Stimulated activated CD4-positive, alpha-beta T cell treated with anti-CD3 and anti-CD28 coated beads, Interleukin-2, amount 100 ng/mL, for 4 hours (primary cell): ENCODE measurements at places on chromosomes 4 and X.

- no peak for DNase-seq
Observed at GRCh38 chrX:27309406-27309805, 153.7 kb downstream of the PPP4R3C start.

DNA sequence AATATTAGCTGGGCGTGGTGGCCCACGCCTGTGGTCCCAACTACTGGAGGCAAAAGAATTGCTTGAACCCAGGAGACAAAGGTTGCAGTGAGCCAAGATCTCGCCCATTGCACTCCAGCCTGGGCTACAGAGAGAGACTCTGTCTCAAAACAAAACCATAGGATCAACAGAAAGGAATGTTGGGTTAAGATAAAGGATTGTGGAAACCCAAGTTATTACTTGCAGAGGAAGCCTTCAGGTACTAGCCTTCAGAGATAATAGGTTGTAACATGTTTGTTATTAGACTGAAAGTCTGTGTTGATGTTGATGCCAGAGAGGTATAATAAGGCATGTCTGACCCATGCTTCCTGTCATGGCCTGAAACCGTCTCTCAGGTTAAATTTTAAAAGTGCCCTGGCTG, 16.9 kb downstream of the SSX5 start:
- DNase-seq: no peak

DNA sequence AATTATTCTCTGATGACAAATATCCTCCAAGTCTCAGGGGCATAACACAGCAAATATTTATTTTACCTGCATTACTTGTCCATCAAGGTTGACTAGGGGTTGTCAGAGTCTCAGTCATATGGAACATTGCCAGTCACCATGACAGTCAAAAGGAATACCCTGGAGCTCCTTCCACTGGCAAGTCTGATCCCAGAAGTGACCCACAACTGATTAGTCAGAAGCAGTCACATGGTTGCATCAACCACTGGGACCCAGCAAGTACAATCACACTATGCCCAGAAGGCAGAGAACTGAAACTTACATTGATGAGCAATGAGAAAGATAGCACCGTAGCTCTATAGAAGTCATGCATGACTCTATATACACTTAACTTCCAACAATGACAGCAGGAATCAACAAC, 41.9 kb upstream of the SOD3 start:
- no peak for DNase-seq

GRCh38 chrX:41692162-41692749, 3.5 kb downstream of the GPR34 start:
- no peak for DNase-seq

DNA sequence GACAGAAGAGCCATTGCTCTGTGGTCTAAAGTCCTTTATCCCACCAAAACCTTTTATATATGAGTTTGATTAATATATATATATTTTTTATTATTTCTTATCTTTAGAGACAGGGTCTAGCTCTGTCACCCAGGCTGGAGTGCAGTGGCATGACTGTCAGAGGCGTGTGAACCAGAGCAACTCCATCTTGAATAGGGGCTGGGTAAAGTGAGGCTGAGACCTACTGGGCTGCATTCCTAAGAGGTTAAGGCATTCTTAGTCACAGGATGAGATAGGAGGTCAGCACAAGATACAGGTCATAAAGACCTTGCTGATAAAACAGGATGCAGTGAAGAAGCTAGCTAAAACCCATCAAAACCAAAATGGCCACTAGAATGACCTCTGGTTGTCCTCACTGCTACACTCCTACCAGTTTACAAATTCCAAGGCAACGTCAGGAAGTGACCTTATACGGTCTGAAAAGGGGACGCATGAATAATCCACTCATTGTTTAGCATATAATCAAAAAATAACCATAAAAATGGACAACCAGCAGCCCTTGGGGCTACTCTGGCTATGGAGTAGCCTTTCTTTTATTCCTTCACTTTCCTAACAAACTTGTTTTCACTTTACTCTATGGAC, 10.5 kb downstream of the TBCK start:
- DNase-seq: no peak

DNA sequence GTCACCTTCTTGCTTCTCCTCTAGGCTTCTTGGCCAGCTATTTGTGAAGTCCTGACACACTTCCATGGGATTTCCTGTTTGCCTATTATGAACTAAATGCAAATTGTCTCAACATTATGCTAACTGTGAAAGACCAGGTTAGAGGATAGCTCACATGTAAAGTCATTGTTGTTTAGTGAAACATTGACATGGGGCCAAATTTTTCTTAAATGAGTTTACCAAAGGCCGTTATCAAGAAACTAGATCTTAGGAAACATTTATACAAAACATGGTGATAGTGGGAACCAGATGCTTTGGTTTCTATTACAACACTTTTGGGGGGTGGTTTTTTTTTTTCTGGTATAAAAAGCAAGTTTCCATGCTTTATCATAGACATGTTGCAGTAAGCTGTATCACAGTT, 466.8 kb upstream of the FAM241A start:
- DNase-seq: no peak

- no peak for DNase-seq
Observed at GRCh38 chrX:68897118-68897945, 68.5 kb downstream of the EFNB1 start.

DNA sequence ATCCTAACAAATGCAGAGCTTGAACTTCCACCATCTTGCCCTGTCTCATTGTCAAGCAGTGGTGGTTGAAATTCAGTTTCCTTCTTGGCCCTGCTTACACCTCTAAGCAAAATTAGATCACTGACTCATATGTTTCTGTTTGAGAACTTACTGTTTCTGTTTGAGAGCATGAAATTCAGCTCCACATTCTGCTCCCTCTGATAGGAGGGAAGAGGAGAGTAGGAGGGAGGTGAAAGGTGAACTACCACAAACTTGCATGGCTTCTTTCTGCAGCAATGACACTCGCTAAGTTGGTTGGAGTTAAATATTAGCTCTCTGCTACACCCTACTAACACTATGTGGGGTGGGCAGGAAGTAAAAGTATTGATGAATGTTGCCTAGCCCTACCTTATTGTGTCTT, 117.8 kb upstream of the EDA2R start:
- no peak for DNase-seq

GRCh38 chr4:109816082-109816442, 500 bp downstream of the GAR1 start:
- DNase-seq: peak; percentile 57
